Ureter (tissue), 1 donor: ENCODE measurements at places on chromosomes 6 and 20. TPM values are rescaled to one million over a fixed set of nuclear protein-coding genes. Genes with fewer than 3 reads are reported as not detected.

GRCh38 chr6:148250975-148251685, 91.5 kb upstream of the SASH1 start:
- no peak for DNase-seq

- no peak for DNase-seq
Measured at GRCh38 chr6:157280157-157280556, 43.2 kb downstream of the TMEM242 start.

DNA sequence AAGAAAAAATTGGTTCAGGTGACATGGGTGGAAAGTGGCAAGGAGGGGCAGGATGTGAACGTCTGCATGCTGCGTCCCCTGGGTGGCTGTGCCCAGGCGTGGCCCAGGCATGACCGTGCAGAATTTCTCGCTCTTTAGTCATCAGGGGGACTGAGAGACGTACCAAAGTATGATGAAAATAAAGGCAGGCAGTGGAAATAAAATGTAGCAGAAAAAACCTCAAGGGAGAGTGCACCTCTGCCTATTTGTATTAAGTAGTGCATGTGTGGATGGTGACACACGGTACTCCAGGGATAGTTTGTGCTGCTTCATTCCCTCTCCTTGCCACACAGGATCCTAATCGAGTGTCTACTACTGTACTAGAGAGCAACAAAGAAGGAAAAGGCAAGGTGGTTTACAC, 81.1 kb downstream of the ATP9A start:
- peak; percentile 61 for DNase-seq

- no peak for DNase-seq
Measured at GRCh38 chr20:25054995-25055629, 2.8 kb downstream of the ACSS1 start.

- no peak for DNase-seq
Measured at GRCh38 chr20:44866703-44867335, 18.7 kb upstream of the YWHAB start.

- DNase-seq = no peak
Measured at GRCh38 chr20:8809107-8809953, 259.6 kb upstream of the PLCB4 start.

GRCh38 chr6:156068881-156069280, 613.2 kb upstream of the NOX3 start:
- DNase-seq = no peak

DNA sequence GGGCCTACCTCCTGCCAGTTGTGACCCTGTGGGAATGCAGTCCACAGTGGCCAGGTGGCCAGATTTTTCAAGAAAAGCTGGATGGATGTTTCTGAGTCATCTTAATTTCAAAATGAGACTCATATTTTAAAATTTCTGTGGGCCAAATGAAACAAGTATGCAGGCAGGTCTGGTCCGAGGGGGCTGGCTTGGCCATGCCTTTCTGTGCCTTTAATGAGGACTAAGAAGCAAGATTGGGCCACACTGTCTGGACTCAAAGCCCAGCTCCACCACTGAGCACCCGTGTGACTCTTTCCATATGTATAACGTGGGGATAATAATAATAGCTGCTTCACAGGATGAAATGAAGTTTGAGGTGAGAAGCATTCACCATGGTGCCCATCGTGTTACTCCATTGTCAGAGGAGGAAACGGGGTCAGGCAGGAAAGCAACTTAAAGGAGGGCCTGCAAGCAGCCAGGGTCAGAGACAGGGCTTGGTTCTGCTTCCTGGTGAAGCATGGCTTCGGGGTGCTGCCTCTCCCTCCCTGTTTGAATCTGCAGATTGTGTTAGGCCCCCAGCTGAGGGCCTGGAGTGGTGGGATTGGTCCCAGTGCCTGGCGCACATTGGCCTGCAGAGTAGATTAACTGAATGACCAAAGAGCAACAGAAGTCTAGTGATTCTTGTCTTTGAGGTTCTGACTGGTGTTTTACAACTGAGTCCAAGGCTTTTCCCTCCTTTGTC, 3.8 kb downstream of the SOX12 start:
- DNase-seq = no peak

- DNase-seq = no peak
Measured at GRCh38 chr20:2179949-2180348, 78.3 kb downstream of the STK35 start.

Gene SEC23B
- 63.2 TPM for total RNA-seq

Gene EPHA7
- 4.6 TPM for total RNA-seq

Gene BEND3
- 7.0 TPM for total RNA-seq

Gene PRL
- not detected for total RNA-seq

Gene SCRT2
- not detected for total RNA-seq

Gene CDH4
- total RNA-seq = 0.26 TPM
